ENCODE measurements at places on chromosomes 1 and 21.

GRCh38 chr1:152348447-152348846 lies 11.4 kb downstream of the FLG2 start:
- peak; percentile 11 for DNase-seq

DNA sequence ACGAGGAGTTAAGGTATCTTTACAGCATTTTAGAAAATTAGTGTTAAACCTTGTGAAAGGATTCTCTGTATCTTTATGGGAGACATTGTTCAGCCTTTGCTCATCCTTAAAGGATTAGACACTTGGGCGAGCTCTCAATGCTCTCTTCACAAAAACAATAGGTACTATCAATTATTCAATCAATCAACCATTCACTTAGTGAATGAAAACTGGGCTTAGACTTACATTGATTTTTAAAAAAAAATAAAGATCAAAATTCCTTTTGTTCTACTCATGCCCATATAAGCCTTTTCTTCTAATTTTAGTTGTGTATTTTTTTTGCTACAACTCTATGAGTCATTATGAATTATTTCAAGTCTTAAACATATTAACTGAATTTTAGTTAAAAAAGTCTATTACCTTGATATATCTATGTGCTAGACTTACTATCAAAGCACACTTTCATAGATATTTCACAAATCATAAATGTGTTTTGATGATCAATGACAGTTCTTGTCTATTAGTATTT lies 181.2 kb downstream of the DPYD start:
- no peak for DNase-seq

- no peak for DNase-seq
Observed at GRCh38 chr1:33010932-33011731, 25.6 kb downstream of the AK2 start.

DNA sequence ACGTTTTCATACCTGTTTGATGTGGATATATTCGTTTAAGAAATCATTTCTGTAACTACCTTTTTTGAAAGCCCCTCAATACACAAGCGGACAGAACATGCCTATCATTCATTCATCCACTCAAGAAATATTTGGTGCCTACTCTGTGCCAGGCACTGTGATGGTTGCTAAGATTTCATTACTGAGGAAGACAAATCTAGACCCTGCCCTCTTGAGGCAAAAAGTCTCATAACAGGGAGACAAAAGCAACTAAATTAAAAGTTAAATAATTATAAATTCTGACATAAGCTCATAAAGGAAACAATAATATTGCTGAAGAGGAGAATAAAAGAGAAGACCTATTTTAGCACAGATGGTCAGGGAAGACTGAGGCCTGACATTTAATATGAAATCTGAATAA lies 203.5 kb upstream of the ZNHIT6 start:
- DNase-seq, result peak; percentile 1

GRCh38 chr1:147243841-147244240 lies 1.4 kb downstream of the CHD1L start:
- no peak for DNase-seq

DNA sequence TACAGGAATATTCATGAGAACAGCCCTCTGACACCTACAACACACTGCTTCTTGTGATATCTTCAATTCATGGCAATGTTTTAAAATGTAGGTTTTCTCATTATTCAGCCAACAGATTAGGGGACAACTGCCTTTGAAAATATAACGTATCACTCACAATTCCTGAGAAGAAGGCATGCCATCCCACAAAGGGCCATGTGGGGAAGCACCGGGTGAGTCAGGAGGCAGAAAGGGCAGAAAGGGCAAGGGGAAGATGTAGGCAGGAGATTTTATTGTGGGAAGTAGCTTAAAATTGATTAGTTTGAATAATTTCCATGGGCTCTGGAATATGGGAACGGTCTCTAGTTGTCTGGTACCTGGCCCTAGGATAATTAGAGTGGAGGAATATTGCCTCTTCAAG lies 165.7 kb downstream of the HHIPL2 start:
- DNase-seq, result no peak

- no peak for DNase-seq
Observed at GRCh38 chr1:14848625-14849024, 250.1 kb downstream of the KAZN start.

GRCh38 chr1:66270119-66270812 lies 263.7 kb upstream of the SGIP1 start:
- no peak for DNase-seq

GRCh38 chr1:44630116-44630515 lies 44.2 kb downstream of the TMEM53 start:
- no peak for DNase-seq

DNA sequence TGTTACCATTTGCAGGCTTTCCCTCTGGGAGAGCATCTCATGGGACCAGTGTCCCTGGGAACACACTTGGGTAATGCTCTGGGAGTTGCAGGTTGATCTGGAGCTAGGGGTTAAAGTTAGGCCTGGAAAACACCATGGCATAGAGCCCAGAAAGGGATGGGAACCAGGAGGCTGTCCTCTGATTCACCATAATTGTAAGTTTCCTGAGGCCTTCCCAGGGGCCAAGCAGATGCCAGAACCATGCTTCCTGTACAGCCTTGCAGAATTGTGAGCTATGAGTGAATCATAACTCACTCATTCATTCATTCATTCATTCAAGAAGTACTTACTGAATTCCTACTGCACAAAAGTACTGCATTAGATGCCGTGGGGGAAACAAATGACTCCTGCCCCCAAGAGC lies 50.0 kb downstream of the LACTBL1 start:
- no peak for DNase-seq

GRCh38 chr1:235918032-235918431 lies 51.3 kb upstream of the LYST start:
- peak; percentile 80 for DNase-seq

DNA sequence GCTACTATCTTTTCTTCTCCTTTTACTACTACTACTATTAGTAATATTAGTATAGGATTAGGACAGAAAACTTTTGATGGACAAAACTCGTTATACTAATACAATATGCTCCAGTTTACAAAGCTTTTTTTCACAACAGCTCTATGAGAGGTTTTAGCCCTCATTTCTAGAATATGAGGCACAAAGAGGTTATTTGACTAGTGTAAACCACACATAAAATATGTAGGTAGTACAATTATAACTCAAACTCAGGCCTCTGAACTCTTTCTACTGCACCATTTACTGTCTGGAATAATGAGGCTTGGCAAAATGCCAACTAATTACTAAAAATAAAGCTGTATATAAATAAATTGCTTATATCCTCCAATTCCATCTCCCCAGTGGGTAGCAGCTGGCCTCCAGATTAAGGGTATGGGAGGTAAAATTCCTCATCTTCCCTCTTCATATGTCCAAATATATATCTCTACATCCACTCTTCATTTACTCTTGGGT lies 99.9 kb downstream of the LYST start:
- no peak for DNase-seq

DNA sequence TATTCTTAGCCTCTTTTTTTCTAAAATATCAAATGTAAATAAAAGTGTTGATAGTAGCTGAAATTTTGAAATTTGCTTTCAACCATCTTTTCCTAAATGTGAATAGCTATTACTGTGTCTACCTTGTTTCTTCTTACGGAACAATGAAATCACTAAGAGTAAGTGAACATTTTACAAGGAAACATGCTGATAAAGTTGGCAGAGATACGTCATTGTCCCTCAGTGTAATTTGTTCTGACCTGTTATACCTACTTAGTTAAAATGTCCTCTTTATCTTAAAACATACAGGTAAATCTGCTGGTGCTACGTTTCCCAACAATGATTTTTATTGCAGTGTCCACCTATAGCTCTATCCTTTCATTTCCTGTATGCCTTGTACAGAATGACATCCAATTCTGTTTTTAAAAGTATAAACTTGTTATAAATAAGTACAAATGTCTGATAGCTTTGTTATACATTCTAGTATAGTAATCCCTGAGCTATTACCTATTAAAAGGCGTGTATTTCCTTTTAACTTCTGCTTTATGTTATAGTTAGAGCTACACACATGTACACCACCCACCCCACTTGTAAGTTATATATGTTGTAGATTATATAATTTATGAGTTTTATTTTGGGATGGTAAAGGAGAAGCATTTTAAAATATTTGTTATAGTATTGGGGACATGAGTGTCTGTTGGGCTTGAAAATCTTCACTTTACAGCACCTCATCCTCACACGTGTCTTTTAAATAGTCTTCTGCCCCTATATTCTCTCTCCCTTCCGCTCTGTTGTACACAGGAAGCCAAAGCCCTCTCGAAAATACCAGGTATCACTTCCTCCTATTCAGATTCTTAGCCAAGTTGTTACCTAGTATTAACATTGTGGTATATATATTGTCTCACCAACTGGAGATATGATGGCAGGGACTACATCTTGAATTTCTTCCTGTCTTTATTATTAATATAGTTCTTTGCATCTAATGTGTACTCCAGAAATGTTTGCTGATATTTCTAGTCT lies 25.2 kb downstream of the LAMC1 start:
- no peak for DNase-seq

- DNase-seq, result no peak
Observed at GRCh38 chr1:81329041-81329440, 471.7 kb upstream of the ADGRL2 start.

GRCh38 chr1:15709226-15709625 lies 25.1 kb downstream of the PLEKHM2 start:
- DNase-seq, result no peak

GRCh38 chr1:154453574-154454352 lies 48.3 kb upstream of the TDRD10 start:
- no peak for DNase-seq

DNA sequence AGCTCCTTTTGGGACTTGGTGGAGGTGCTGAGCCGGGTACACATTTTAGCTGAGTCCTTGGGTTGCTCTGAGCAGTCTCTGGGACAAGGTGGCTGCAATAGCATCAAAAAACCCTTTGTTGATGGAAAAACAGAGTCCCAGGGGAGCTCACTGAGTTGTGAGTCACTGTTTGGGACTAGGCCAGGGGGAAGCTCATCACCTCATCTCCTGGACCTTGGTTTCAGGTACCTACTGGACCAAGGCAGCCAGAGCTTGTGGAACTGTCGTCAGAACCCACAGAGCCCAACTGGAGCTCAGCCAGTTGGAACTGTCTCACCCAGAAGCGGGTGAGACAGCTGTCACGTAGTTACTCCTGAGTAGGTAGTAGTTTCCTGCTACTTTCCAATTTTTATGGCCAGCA lies 146.7 kb downstream of the HLX start:
- no peak for DNase-seq

- no peak for DNase-seq
Observed at GRCh38 chr1:118291661-118292060, 106.6 kb upstream of the SPAG17 start.

DNA sequence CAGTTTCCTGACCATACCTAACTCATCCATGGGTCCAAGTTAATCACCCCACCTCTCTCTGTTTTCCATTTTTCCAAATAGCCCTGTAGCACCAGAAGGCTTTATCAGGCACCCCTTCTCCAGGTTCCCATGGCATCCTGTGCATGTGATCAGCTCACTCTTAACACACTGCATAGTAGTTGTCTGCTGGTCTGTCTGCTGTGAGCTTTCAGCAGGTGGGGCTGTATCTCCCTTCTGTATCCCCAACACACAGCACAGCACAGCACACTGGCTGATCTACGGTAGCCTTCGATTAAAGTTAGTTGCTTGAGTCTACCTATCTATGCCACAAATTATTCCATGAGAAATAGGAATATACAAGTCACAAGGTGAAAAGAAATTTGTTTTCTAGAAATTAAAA lies 54.3 kb upstream of the C1orf198 start:
- DNase-seq, result no peak

DNA sequence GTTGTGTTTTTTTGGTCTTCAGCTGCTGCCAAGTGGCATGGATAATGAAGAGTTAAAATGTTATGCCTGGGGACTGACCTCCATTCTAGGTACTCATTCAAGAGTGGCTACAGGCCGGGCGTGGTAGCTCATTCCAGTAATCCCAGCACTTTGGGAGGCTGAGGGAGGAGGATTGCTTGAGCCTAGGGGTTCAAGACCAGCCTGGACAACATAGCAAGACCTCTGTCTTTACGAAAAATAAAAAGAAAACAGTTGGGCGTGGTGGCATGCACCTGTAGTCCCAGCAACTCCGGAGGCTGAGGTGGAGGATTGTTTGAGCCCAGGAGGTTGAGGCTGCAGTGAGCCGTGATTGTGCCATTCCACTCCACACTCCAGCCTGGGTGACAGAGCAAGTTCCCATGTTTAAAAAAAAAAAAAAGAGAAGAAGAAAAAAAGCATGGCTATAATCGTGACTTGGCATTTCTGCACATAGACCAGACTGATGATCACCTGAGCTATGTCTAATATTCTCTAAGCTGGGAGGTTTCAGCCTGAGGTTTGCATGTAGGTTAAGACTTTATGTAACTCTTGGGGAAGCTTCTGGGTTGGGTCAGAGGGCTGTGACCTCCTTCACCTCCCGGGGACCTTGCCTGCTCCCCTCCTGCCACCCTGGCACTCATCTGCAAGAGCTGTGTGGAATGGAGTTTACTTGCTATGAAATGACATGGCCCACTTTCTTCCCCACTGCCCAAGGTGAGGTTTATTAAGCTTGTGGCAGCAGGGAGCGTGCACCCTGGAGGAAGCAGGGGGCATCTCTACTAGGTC lies 51.3 kb downstream of the DHRS3 start:
- no peak for DNase-seq

GRCh38 chr21:44498280-44499210 lies 41.5 kb downstream of the KRTAP10-1 start:
- no peak for DNase-seq

DNA sequence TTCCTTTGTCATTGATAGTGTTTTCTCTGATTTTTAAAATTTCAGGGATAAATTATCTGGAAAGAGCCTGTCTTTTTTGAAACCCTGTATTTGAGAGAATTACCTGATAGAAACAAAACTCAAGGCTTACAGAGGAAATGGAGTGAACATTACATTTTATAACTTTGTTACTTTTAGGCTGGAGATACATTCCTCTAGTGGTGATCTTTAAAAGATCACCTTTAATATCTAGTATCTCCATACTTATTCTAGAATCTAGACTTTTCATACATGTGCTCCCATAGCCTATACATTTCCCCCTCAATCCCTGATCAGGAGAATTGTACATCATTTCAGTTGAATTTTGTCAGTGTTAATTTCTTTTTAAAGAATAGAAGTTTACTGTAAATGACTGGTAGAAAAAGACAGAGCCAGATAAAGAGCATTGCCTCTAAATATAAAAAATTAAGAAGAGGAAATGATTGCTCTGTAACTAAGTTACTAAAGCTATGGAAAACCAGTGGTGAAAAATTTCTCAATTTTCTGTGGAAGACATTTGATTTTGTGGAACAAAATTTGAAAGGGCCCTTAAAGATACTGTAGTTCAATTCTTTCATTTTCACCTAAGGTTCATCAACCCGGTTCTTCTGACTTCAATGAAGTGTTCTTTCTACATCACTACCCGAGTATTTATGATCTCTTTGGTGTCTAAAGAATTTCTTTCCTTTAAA lies 33.7 kb downstream of the RASAL2 start:
- no peak for DNase-seq

Measured in NCI-H2171 treated with DMSO at 0.1 percent for 48 hours (cell line).